Pancreas (tissue), 10 donors: ENCODE measurements at places on chromosomes 11 and 22. TPM values are rescaled to one million over a fixed set of nuclear protein-coding genes. Genes with fewer than 3 reads are reported as not detected.
A peak's percentile ranks its signal among the peaks of the same experiment; 100 is the strongest.

MEI1 gene
- total RNA-seq = 0.31 TPM

- H3K27ac ChIP-seq = no peak overlapping the region
- no peak overlapping the region for H3K4me3 ChIP-seq
- DNase-seq = no peak
- H3K4me1 ChIP-seq = no peaks in the 10 kb centered on the region
- no peaks in the 10 kb centered on the region for H3K27me3 ChIP-seq
Measured at GRCh38 chr22:27146866-27147633, 489.7 kb downstream of the MIAT start.

DNA sequence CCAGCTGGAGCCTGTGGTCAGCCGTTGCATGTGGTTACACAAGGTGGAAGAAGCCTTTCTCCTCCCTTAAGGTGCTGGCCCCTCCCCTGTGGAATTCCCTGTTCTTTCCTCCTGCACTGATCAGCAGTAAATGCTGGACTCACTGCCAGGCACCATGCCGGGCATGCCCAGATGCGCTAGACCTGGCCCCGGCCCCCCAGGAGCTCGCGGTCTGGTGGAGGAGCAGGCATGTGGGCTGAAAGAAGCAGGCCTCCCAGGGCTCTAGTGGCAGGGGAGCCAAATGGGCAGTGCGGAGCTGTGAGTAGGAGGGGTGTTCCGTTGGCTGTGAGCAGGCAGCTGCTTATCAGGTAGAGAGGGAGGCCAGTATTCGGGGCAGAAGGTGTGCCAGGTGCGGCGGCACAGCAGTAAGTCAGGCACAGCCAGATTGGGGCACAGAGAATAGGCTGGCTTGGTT lies 10.2 kb downstream of the DGKZ start:
- H3K27ac ChIP-seq = peak overlapping the region; percentile 56
- H3K4me1 ChIP-seq = peaks cover 40% of the 10 kb centered on the region
- no peaks in the 10 kb centered on the region for H3K27me3 ChIP-seq
- peak; percentile 76 for DNase-seq
- H3K36me3 ChIP-seq = no peaks in the 10 kb centered on the region

DNA sequence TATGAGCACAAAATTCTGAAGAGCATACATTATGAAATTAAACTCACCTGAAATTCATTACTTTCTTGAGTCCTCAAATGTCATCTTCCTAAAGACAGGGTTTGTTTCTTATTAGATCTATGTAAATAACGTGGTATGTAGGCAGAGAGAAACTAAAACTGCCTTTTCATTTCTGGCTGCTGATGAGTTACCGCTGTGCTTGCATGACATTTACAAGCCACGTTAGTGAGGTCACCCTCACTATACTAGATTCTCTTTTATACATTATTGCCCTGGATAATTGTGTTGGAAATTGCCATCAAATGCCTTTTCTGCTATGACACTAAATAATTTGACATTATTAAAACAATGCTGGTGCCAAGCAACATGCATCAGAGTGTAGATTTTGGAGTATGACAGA lies 748.3 kb upstream of the ANO3 start:
- H3K27me3 ChIP-seq = no peaks in the 10 kb centered on the region
- no peaks in the 10 kb centered on the region for H3K4me1 ChIP-seq
- no peak overlapping the region for H3K4me3 ChIP-seq
- no peaks in the 10 kb centered on the region for H3K36me3 ChIP-seq
- no peak for DNase-seq

- no peaks in the 10 kb centered on the region for H3K27me3 ChIP-seq
- no peak overlapping the region for H3K27ac ChIP-seq
- DNase-seq = no peak
- no peaks in the 10 kb centered on the region for H3K36me3 ChIP-seq
Measured at GRCh38 chr11:84541731-84542340, 1085.3 kb downstream of the DLG2 start.

DNA sequence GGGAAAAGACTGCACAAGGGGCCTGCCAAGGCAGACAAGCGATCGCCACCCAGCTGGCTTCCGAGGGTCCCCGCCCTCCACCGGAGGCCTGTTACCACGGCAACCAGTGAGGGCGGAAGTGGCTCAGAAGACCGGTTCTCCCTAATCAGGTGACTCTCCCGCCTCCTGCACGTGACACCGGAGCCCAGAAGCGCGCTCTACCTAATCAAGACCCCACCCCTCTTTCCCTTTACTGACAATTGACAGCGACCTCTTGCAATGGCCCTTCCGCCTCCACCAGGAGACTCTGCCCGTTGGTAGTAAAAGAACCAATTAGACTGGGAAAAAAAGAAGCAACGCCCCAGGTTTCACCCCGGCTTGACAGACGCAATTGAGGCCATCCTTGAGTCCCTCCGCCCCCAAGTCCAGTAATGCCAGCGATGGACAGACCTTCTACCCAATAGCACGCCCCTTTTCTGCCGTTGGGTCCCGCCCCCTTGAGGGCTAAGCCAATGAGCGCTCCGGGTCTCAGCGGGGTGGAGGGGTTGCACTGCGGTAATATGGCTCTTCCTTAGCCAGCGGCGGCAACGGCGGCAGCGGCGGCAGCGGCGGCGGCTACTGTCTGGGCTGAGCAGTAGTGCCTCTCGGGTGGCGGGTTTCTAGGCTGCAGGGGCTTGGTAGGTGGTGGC lies at the start of gene UVRAG:
UVRAG (plus strand) TSS at position 534 of the 668 bp plus-strand sequence. CDS start 198 bp downstream, outside the sequence.
- peak within 1 kb of the TSS; percentile 59 for H3K4me3 ChIP-seq
- no peaks in the 10 kb centered on the region for H3K36me3 ChIP-seq
- H3K27me3 ChIP-seq = no peaks in the 10 kb centered on the region
- peak within 1 kb of the TSS; percentile 85 for H3K27ac ChIP-seq
- peak; percentile 99 for DNase-seq
- no peaks in the 10 kb centered on the region for H3K4me1 ChIP-seq

DNA sequence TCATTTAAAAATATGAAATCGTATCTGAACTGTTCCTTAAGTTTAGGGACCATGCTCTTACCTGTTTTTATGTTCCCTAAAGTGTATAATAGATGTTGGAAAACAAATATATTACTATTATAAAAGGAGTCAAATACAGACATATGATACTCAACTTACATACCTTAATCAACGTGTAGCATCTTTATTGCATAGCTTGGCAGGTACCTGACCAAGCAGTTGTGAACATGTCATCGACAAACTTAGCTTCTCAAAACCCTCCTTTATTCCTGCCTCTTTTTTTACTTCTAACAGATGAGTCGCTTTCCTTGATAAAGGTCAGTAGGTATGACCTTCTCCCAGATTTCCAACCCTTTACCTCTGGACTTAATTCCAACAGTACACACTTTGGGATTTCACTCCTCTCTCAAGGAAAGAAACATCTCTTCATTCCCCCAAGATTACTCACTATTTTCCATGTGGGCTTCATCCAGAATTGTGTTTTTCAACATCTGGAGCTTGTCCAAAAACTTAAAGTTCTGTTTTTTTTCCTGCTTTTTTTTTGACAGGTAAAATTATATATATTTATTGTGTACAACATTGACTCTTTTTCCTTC lies 11.9 kb downstream of the HIPK3 start:
- H3K27me3 ChIP-seq = no peaks in the 10 kb centered on the region
- peaks cover 49% of the 10 kb centered on the region for H3K4me1 ChIP-seq
- H3K4me3 ChIP-seq = no peak overlapping the region
- H3K36me3 ChIP-seq = no peaks in the 10 kb centered on the region

ALG9 gene
- 15.7 TPM for total RNA-seq
